Gastroesophageal sphincter (tissue), 4 donors: ENCODE measurements at places on chromosomes 4 and X. TPM values are rescaled to one million over a fixed set of nuclear protein-coding genes. Genes with fewer than 3 reads are reported as not detected.

GRCh38 chr4:165635381-165635780 is 237.7 kb upstream of the TLL1 start:
- no peak for ATAC-seq

TBX22 gene
- total RNA-seq = not detected

DNA sequence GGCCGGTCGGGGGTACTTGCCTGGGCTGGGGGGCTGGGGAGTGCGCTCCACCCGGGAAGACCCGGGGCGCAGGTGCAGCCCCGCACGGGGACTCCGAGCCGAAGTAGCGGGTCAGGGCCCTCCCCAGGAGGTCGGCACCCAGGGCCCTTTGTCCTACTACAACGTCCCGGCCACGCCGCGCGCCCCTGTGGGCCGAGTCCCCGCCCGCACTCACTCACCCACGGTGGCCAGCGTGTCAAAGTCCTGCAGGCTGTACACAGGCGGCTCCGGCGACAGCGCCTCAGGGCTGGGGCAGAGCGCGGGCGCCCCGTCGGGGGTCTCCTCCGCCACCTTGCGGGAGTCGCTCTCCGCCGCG is 602 bp downstream of the PRKX start:
- ATAC-seq = no peak

PDGFRA gene
- 115 TPM for total RNA-seq
